SK-N-MC (cell line): ENCODE measurements at places on chromosomes 13 and 19.

DNA sequence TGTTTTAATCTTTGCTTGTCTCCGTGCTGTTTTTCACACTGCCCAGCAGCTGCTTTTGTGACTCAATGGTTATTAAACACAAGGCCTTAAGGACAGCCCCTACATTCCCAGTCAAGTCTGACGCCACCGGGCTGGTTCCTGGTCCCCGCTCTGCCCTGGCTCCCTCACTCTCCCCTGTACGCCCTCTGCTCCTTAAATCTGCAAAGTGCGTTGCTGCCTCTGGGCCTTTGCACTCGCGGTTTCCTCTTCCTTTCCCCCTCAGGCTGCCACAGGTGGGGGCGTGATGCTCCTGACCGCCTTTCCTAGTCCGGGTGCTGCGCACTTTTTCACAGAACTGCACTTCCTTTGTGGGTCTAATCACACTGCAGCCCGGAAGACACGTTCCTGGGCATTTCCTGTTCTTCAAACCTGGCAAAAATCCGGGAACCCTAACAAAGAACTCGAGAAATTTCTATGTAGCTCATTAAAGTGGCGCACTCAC is 25.6 kb downstream of the NOSIP start:
- DNase-seq, result peak; percentile 73

GRCh38 chr19:23481043-23481442 is 85.8 kb upstream of the ZNF91 start:
- DNase-seq, result no peak

- no peak for DNase-seq
Observed at GRCh38 chr13:46160065-46160464, 21.9 kb downstream of the LCP1 start.

- DNase-seq, result no peak
Observed at GRCh38 chr19:43782689-43783231, 2.0 kb upstream of the KCNN4 start.

GRCh38 chr19:28785971-28786370 is 427.0 kb downstream of the UQCRFS1 start:
- no peak for DNase-seq

GRCh38 chr19:407511-408440 is 1.2 kb downstream of the C2CD4C start:
- no peak for DNase-seq

DNA sequence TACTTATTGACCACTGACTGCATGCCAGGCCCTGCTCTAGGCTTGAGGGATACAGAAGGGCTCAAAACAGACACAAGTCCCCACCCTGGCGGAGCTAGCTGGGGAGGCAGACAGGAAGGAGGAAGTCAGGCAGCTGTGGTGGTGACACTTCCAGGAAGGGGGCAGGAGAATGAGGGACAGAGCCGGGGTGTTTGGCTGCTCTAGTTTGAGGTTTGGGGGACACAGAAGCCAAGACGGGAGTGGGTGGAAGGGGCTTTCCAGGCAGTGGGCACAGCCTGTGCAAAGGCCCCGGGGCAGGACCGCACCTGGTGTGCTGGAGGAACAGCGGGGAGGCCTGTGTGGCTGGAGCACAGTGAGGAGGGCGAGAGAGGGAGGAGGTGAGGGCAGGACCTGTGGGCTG is 4.0 kb downstream of the MRPL54 start:
- DNase-seq, result no peak

DNA sequence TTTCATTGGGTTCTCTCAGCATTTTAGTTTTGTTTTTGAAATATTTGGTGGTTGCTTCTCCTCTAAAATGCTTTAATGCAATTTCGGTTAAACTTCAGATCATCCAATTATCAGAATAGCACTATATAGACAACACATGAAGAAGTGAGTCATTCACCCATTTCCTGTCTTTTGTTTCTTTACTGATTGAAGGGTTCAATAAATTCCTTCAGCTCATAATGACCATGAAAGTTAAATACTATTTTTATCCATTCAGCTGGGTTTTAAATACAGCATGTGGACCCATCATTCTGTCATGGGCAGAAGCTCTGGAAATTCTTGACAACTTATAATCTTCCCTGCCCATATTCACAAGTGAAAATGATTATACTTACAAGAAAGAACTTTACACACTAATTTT is 187.2 kb downstream of the ITGBL1 start:
- peak; percentile 39 for DNase-seq

GRCh38 chr13:43278127-43278526 is 254.7 kb downstream of the DNAJC15 start:
- no peak for DNase-seq

DNA sequence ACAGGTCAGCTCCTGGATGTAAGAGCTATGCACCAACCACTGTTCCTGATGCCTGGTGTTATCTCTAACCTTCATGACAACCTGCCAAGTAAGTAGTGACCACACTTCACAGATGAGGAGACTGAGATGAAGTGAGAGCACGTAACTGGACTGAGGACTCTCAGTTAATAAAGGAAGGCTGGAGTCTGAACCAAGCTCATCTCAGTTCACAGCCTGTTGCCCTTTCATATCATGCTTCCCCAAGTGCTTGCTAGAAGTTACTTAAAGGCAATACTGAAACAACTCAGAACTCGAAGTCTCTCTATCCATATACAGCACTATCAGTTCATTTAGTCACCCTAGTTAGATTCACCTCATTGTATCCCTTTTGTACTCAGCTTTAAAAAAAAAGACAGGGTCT is 119.7 kb downstream of the ABCC4 start:
- DNase-seq, result no peak

GRCh38 chr13:68056816-68057710 is 826.9 kb upstream of the PCDH9 start:
- no peak for DNase-seq

DNA sequence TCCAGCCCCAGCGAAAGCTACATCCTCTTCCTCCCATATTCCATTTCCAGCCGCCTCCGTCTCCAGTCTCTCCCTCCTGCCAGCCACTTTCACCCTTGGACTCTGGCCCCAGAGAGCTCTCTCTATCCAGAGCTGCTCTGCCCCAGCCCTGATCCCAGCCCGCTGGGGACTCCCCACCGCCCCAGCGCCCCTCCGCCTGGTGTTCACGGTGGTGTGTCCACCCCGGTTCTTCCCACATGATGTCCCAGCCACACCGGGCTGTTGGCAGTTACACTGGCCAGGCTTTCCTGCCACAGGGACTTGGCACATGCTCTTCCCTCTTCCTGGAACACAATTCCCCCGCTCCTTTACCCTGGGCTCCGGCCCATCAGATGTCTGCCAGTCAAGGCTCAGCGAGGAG is 11.3 kb upstream of the EMC10 start:
- no peak for DNase-seq

DNA sequence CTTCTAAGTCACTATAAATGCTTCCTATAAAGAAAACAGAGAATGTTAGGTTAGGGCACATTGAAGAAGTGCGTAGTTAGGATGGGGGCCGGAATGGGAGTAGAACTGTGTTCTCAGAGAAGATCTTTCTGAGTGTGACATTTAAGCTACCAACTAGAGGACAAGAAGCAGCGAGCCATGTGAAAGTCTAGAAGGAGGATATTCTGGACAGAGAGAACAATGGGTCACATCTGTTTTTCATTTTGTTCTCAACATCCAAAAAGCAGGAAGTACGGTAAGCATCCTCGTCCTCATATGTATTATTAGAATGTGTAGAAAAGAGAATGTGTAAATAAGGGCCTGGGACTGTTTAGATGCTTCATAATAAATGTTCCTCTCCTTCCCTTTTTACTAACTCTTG is 44.5 kb upstream of the PARP4 start:
- no peak for DNase-seq

DNA sequence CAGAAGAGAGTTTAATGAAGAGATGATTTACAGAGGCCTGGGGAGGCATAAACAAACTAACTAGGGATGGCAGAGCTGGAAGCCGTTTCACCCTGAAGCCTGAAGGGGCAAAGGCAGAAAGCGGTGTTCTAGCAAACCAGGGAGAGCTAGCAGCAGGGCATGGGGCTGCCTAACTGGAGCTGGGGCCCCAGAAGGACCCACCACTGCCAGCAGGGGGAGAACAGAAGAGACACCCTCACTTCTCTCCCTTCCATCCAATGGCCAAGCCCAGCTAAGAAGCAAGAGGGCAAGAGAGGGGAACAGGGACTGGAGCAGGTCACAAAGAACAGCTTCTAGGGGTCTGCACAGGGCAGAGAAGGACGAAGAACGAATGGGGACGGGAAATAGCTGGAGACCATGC is 195.5 kb downstream of the KATNAL1 start:
- DNase-seq, result no peak

DNA sequence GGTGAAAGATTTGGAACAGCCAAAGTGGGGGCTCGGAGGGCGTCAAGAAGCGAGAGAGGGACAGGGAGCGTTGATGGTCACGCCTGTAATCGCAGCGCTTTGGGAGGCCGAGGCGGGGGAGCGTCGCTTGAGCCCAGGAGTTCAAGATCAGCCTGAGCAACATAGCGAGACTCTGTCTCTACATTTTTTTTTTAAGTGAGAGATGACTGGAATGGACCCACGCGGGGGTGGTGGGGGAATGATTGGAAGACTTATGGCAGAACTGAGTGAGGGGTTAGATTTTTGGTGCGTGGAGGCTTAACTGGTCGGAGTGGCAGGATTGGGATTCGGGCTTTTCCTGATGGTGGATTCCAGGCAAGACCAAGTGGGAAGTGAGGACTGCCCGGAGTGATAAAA is 725 bp downstream of the PSMD8 start:
- DNase-seq, result no peak

DNA sequence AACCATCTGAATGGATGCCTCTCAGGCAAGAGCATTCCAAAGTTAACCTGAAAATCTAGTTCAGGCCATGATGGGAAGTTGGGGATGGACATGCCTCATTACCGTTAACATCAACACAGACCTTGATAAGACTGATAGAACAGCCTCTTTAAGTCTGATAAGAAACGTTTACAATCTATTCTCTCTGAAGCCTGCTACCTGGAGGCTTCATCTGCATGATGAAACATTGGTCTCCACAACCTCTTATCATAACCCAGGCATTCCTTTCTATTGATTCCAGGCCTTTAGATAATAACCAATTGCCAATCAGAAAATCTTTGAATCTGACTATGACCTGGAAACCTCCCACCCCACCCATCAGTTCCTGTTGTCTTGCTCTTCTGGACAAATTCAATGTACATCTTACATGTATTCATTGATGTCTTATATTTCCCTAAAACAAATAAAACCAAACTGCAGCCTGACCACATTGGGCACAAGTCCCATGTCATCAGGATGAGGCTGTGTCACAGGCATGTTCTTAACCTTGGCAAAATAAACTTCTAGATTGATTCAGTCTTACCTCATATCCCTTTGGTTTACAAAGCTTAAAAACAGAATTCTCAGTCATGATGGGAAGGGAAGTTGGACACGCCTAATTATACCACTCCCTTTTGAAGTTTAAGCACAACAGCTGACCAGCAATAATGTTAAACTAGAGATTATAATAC is 843.8 kb upstream of the SPRY2 start:
- no peak for DNase-seq

- no peak for DNase-seq
Observed at GRCh38 chr13:57823704-57824103, 192.2 kb downstream of the PCDH17 start.

DNA sequence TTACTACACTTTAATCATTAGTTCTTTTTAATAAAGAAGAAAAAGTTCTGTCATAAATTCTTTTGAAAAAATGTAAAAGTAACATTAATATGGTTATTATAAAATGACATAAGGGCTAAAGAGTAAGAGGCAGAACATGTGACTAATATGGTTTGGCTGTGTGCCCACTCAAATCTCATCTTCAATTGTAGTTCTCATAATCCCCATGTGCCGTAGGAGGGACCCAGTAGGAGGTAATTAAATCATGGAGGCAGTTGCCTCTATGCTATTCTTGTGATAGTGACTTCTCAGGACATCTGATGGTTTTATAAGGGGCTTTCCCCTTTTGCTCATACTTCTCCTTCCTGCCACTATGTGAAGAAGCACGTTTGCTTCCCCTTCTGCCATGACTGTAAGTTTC is 104.5 kb downstream of the UGGT2 start:
- DNase-seq, result peak; percentile 68

DNA sequence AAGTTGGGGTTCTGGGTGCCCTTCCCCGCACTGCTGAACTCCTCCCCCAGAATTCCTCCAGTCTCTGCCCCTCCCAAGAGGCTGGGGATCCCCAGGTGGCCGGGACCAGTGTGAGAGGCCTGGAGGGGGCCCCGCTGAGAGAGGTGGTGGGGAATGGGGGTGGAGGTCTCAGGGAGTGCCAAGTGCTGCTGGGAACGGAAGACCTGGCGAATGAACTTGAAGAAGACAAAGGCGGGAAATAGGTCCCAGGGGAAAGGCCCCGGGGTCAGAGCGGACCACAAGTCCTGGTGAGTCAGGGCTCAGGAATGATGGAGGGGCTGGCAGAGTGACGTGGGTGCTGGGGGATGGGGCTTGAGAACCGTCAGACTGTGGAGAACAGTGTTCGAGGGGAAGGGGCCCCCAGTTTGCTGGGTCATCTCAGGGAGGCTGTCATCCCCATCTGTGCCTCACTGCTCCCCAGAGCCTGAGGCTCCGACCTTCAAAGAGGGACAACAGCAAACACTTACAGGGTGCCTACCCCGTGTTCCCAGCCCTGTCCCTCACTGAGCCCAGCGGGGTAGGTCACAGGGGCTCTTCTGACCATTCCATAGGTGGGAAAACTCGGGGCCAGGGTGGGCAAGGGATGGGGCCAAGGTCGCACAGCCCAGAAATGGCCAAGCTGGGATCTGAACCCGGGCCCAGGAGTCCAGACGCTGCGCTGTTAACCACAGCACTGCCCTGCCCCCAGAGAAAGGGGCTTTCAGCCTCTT is 16.0 kb upstream of the SEMA6B start:
- no peak for DNase-seq

DNA sequence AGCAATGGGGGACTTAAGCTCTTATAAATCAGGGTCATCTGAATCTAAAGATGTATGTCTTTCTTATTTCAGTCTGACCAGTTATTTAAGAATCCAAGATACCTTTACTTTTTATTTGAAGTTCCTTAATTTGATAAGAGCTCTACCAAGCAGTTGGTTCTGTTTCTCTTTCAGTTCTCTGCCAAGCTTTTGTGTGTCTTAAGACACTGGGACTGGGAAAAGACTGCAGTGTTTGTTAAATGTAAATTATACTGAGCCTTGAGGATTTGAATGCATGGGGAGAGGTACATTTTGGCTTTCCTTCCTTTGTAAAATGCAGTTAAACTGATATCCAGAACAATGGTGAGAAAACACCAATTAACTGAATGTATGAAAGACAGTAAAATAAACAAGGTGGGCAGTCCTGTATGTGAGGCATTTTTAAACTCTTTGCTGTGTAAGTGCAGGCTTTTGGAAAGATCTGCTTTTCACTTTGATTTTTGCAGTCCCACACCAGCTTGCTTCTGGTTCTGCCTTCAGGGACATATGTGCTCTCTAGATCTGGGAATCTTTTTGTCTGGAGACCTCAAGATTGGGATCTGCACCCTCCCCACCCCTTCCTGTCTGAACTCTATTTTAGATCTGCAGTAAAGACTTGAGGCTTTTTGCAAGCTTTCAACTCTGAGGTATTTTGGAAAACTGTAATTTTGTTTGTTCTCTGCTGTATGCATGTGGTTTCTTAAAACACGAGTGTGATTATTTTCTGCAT is 77.6 kb downstream of the LRCH1 start:
- DNase-seq, result no peak
